ENCODE measurements at places on chromosomes 2 and 18.
A peak's percentile ranks its signal among the peaks of the same experiment; 100 is the strongest.

GRCh38 chr2:59458800-59459199 is 1094.7 kb downstream of the BCL11A start:
- no peak for DNase-seq

DNA sequence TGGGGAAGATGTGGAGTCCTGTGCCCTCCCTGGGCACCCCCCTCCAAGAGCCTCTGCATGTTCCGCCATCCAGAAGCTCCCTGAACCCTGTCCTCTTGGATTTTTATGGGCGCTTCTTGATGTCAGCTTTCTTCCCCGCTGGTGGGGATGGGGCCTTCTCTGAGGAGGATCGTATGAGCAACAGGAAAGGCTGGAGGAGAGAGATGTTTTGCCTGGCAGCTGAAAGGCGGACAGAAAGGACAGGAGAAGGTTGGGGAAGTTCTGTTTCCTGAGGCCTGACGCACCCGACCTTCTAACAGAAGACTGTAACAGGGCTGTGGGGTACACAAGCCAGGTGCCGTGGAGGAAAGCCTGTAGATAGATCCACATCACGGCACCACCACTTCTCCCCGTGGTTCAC is 238.8 kb downstream of the LDLRAD4 start:
- DNase-seq: no peak

DNA sequence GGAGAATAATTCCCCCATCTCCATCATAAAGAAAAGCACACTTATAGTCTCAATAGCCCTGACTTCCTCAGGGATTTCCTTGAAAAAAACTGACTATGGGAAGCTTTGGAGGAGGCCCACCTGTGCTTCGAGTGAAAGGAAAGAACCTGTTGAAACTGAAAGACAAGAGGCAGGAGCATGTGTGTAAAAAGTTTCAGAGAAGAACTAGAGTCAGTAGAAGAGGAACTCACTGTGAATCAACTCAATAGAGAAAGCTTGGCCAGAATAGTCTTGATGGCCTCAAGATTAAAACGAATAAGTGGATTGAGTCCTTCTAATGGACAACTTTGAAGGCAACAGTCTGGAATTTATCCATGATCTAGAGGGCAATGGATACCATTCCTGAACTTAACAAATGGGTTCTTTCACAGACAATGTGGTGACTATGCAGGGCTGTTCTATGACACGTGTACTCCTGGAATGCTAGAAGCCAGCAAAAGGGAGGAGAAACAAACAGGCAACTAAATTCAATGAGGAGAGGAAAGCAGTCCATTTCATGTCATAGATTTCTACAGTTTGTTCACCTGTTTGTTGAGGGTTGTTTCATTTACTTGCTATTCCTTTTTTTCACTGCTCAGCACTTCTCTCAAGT is 442.3 kb downstream of the GRB14 start:
- no peak for DNase-seq

GRCh38 chr2:213537579-213537978 is 253.3 kb downstream of the SPAG16 start:
- DNase-seq: no peak

- DNase-seq: peak; percentile 73
These were observed 178.1 kb upstream of the PKDCC start for GRCh38 chr2:41869542-41870264.

GRCh38 chr2:241358470-241358869 is 2.4 kb downstream of the FARP2 start:
- DNase-seq: no peak

GRCh38 chr2:100754951-100755350 is 65.0 kb upstream of the NPAS2 start:
- DNase-seq: no peak

Data from activated CD4-positive, alpha-beta T cell treated with anti-CD3 and anti-CD28 coated beads, Interleukin-2, amount 50 U/mL, for 1 hour (primary cell).